Stimulated activated CD8-positive, alpha-beta memory T cell treated with anti-CD3 and anti-CD28 coated beads, Interleukin-12 subunit alpha, Interleukin-12 subunit beta, amount 100 ng/mL, for 4 hours (primary cell): ENCODE measurements at places on chromosomes 1 and 21.

DNA sequence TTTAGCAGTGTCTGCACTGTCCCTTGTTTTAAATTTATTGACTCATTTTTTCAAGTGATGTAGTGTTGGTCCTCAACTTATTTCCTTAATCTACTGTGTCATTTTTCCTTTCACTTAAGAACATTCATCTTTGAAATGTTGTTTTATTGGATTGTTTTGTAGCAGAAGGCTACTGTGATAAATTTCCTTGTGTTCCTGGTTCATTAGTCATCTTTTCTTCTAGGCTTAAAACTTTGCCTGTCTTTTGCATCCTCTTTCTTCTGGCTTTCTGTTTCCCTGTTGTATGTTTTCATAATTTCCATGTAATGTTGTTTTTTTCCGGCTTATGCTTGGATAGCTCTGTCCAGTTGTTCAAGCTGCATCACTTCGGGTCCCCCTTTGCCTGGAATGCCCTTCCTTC lies 61.9 kb downstream of the UBE2T start:
- no peak for DNase-seq

GRCh38 chr1:176779992-176780328 lies 317.0 kb downstream of the PAPPA2 start:
- DNase-seq: no peak

GRCh38 chr1:67214420-67215174 lies 48.3 kb downstream of the IL23R start:
- no peak for DNase-seq

- no peak for DNase-seq
Measured at GRCh38 chr1:114314098-114314497, 160.4 kb upstream of the SYT6 start.

- DNase-seq: no peak
Measured at GRCh38 chr1:155062151-155062686, 1.3 kb upstream of the EFNA4 start.

DNA sequence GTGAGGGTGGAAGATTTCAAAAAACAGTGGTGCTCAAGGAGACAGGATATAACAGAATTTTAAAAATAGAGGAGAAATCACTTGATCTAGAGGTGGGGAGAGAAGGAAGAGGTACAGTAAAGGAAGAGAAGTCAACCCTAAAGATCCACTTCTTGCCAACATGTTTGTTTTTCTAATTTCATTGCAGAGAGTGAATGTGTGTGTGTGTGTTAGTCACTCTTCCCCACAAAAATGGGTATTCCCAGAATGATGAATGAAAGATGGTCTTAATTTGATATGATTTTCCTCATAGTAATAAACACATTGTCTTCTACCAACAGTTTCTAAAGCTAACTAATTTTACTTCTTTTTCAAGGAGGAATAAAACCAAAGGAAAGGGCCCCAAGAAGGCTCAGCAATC lies 74.2 kb upstream of the NGF start:
- DNase-seq: no peak

GRCh38 chr1:94804442-94804837 lies 15.7 kb upstream of the SLC44A3 start:
- no peak for DNase-seq

- peak; percentile 42 for DNase-seq
Measured at GRCh38 chr1:100440075-100440809, 87.9 kb downstream of the CDC14A start.

DNA sequence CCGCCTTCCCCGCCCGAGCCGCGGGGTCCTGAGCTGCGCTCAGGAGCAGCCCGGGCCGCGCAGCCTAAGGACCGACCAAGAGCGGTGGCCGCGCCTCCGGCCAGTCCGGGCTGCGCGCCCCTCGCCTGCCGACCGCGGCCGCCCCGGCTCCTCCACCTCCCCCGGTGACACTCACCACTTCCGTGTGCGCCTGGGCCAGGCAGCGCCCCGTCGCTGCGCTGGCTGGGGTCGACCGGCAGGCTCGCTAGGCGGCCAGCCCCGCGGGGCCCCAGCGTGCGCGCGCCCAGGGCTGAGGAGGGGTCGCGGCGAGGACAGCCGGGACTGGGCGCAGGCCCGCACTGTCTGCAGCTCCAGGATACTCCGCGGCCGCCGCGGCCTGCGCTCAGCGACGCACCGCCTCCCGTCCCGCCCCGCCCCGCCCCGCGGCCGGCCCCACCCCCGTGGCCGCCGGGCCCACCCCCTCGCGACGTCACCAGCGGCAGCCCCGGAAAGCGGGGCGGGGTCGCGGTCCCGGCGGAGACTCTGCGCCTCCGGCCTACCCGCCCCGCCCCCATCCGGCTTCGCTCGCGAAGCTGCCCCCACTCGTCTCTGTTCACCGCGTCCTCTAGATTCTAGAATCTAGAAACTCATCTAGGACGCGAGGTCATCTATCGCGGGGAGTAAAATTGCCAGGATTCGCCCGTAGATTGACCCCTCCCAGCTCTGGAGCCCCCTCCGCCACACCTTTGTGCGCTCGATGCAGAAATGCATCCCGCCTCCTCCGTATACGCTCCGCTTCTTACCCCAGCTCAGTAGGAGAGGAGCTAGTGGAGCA lies at the start of gene JAK1:
TSS of gene JAK1 (minus strand) at position 392 of the 814 bp plus-strand sequence. CDS start 80,285 bp downstream, outside the sequence.
- DNase-seq: peak; percentile 84

GRCh38 chr1:40041466-40041838 lies 923 bp downstream of the CAP1 start:
- DNase-seq: no peak

- no peak for DNase-seq
Measured at GRCh38 chr1:206469933-206470691, at the start of gene IKBKE. TSS of gene IKBKE (plus strand) at chr1:206470476. CDS start at chr1:206473228, 2,752 bp downstream.

GRCh38 chr1:113488576-113489177 lies 98.4 kb downstream of the MAGI3 start:
- DNase-seq: no peak

- no peak for DNase-seq
Measured at GRCh38 chr21:31450980-31451379, 106.9 kb upstream of the TIAM1 start.

GRCh38 chr1:200150721-200151120 lies 123.2 kb downstream of the NR5A2 start:
- DNase-seq: no peak

DNA sequence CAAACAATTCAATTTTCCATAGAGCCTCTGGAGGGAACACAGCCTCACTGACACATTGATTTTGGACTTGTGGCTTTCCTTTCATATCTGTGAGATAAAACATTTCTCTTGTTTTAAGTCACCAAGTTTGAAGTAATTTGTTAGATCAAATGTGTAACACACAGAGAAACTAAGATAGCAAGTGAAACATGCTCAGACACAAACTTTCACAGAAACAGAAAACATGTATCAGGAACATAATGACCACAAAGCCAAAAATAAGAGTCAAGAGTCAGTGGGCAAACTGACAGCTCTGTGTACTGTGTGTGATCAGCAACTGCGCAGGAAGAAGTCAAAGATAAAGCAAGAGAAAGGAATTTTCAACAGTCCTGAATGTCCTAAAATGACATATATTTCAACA lies 1237.5 kb downstream of the AMY1C start:
- DNase-seq: no peak

- no peak for DNase-seq
Measured at GRCh38 chr21:38910390-38911067, 104.8 kb downstream of the ETS2 start.

- DNase-seq: no peak
Measured at GRCh38 chr1:6745073-6745472, 40.2 kb upstream of the CAMTA1 start.

GRCh38 chr1:118987468-118988185 lies 516 bp downstream of the TBX15 start:
- DNase-seq: no peak

DNA sequence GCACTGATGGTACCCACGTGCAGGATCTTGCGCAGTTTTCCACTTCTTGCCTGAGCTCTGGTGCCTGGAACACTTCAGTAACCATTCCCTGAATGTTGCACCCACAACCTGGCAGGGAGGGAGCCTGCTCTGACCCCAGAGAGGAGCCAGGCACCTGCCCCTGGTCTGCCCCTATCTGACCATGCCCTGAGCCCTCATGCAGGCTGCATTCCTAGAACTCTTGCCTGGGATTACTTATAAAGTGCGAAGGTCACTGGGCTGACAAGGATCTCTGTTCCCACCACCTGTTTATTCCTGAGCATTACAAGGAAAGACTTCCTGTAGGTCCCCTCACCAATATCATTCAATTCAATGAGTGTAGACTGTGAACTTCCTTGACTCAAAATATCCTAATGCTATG lies 191.9 kb upstream of the FMN2 start:
- DNase-seq: no peak

GRCh38 chr1:110474444-110474843 lies 23.5 kb downstream of the PROK1 start:
- no peak for DNase-seq

GRCh38 chr1:167373986-167374385 lies 144.3 kb downstream of the CD247 start:
- DNase-seq: no peak

DNA sequence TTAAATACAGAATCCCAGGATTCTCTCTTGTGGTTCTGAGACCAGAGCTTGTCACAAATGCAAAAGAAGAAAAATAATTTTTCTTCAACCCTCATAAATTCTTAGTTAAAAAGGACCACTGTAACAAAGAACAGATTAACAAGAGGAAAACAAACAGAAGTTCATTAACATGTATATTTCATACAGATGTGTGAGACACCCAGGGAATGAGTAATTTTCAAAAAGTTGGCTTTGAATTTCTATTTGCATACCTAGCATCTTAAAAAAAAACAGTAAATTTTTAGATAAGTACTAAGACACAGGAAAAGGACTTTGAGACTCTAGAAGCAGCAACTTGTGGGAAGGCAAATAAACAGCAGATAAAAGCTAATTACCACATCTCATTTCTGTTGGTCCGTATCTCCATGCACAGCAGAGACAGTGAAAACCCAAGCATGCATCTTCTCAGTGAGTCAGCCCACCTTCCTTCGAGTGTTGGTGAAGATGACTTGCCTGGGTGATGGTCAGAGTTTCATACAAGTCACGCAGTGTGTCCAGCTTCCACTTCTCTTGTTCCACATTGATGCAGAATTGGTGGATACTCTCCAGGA lies 399.9 kb upstream of the ADAMTS5 start:
- no peak for DNase-seq

DNA sequence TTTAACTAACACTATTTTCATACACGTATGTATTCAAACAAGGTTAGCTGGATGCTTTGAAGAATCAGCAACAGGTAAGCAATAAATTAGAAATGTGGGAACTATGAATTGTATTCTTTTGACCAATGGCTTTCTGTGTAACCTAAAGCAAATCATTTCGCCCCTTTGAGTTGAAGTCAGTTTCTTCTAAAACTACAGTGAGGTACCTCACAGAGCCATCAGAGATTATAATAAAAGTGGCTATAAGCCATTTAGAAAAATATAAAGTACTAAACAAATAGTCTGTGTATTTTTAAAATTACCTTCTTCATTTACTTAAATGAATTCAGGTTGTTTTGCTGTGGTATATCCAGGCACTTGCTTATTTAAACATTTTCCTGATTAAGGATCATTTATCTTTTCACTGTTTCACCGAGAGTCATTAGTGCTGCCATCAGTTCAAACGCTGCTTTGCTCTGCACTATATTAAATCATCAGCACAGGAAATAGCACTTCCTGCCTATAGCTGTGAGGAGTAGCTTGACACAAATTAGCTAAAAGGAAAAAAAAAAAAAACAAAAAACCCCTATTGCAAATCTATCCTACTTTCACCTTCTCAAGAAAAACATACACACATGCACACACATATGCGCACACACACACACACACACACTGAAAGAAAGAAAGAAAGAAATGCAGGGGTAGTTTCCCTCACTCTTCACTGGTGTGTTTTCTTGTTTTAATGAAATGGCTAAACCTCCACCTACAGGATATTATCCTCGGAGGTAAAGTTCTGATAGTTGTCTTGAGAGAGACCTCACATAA lies 39.8 kb upstream of the C1orf105 start:
- DNase-seq: no peak

DNA sequence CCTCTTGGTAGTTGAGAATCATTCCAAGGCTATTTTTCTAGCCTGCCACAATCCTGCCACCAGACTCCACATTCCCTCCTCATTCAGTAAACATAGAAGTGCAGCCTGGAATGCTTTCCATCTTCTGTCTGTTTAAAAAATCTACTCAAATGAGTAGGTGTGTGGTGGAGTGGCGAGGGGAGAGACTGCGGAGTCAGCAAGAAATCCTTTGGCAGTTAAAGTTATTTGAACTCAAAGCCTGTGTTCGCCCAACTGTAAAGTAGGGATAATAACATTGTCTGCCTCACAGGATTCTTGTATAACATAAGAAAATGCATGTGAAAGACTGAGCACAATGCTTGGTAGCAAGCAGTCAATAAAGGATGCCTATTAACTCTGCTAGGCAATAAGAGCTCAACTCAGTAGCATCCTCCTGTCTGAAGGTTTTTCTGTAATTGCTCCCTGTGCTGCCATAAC lies 22.2 kb upstream of the DPT start:
- DNase-seq: no peak

DNA sequence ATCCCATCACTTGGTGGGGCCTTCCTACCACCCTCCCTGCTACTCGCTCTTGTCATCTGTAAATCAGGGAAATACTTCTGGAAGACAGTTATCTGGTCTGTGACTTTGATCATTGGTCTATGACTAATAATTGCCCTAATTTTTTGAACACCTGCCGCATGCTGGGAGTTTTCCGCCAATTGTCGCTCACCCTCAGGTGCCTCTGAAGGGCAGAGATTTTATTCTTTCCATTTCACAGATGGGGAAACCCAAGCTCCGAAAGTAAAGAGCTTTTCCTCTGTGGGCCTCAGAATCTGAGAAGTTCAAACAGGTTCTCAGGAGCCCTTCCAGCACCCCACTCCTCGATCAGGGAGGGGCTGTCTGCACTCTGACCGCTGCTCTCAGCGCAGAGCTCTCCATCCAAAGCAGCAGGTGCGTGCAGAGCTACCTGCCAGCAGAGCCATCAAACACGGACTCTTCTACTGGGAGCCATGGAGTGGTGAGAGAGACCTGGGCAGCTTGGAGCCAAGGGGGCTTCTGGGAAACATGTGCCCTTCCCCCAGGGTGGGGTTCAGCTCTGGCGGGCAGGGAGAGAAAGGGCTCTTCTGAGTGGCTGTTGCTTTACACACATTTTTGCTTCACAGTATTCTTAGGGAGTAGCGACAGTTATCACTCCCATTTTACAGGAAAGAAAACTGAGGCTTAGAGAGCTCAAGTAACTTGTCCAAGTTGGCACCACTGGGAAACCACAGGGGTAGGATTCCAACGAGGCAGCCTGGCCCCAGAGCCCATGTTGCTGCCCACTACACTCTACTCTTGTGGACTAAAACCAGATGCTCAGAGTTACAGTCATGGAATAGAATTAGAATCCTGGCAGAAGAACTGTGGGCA lies 5.8 kb upstream of the RUNX3 start:
- no peak for DNase-seq

DNA sequence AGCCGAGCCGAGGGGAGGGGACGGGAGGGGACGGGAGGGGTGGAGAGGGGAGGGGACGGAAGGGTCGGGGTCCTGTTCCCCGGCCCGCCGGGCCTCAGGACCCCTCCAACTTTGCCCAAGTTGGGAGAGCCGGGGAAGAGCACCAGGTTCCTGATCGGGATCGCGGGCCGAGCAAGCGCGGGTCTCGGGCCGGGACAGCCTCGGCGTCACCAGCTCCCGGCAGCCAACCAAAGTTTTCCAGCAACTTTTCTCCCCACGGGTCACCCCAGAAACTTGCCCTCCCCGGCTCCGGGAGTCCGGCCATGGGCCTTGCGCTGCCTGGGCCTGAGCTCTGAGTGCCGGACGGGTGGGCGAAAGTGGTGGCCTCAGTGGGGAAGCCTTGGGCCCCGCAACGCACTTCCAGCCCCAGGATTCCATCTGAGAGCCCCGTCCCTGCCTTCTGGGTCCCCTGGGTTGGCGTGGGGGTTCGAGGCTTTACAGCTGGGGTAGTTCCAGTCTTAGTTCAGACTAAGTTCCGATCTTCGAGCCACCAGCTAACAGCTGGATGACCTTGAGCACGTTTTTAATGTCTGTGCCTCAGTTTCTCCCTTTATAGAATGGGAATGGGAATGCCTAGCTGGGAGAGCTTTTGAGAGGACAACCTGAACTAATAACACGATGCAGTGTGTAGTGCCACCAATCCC lies 458 bp downstream of the ZC3H12A start:
- no peak for DNase-seq
